ENCODE measurements at places on chromosomes 13 and 19. TPM values are rescaled to one million over a fixed set of nuclear protein-coding genes. Genes with fewer than 3 reads are reported as not detected.

DNA sequence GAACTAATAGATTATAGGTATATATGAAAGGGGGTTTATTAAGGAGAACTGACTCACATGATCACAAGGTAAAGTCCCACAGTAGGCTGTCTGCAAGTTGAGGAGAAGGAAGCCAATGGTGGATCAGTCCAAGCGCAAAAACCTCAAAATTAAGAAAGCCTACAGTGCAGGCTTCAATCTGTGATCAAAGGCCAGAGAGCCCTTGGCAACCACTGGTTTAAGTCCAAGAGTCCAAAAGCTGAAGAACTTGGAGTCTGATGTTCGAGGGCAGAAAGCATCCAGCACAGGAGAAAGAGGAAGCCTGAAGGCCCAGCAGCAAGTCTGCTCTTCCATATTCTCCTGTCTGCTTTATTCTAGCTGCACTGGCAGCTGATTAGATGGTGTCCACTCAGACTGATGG lies 721.3 kb upstream of the PCDH9 start:
- no peaks in the 10 kb centered on the region for H3K4me1 ChIP-seq
- H3K27ac ChIP-seq: no peak overlapping the region
- DNase-seq: no peak
- no peak overlapping the region for H3K4me3 ChIP-seq

Gene POU4F1
- total RNA-seq: 0.18 TPM

DNA sequence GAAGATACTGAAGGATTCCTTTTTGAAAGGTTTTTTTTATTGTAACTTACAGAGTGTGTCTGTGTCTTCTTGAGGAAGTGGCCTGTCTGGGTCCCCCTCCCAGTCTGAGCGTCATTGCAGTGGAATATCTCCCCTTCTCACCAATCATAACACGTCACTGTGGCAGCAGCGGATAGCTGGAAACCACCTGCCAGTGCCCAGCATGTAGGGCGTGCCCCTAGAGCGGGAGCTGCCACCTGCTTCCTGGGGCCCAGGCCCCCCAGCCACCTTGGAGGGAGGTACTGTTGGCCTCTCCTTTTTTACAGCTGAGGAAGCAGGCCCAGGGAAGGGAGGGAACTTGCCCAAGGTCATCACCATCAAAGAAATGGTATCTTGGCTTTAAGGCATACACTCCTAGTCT lies 4.6 kb upstream of the DNM2 start:
- no peaks in the 10 kb centered on the region for H3K36me3 ChIP-seq
- H3K27ac ChIP-seq: no peak overlapping the region
- peaks cover 6% of the 10 kb centered on the region for H3K4me1 ChIP-seq
- H3K4me3 ChIP-seq: no peak overlapping the region
- H3K27me3 ChIP-seq: no peaks in the 10 kb centered on the region

Gene CALR3
- not detected for total RNA-seq

- peak overlapping the region; percentile 99 for H3K4me3 ChIP-seq
- H3K27ac ChIP-seq: peak overlapping the region; percentile 97
- peaks cover 41% of the 10 kb centered on the region for H3K4me1 ChIP-seq
- H3K27me3 ChIP-seq: no peaks in the 10 kb centered on the region
- DNase-seq: peak; percentile 71
Observed at GRCh38 chr19:48635263-48635965, 1.8 kb downstream of the DBP start.

GRCh38 chr13:111216166-111216960 lies 101.3 kb downstream of the ARHGEF7 start:
- no peaks in the 10 kb centered on the region for H3K36me3 ChIP-seq
- peaks cover 44% of the 10 kb centered on the region for H3K4me1 ChIP-seq
- no peak for DNase-seq
- no peak overlapping the region for H3K4me3 ChIP-seq
- H3K27me3 ChIP-seq: no peaks in the 10 kb centered on the region

GRCh38 chr13:42276683-42277082 lies 4.7 kb downstream of the AKAP11 start:
- H3K27ac ChIP-seq: no peak overlapping the region
- DNase-seq: no peak
- peaks cover 39% of the 10 kb centered on the region for H3K4me1 ChIP-seq
- H3K4me3 ChIP-seq: peak overlapping the region; percentile 67
- H3K36me3 ChIP-seq: peaks cover 5% of the 10 kb centered on the region
- no peaks in the 10 kb centered on the region for H3K27me3 ChIP-seq

Gene ZNF274
- total RNA-seq: 30.4 TPM

Gene KLF2
- 465 TPM for total RNA-seq

Gene CEACAM16
- not detected for total RNA-seq

Data from T-helper 17 cell (primary cell).